T1000 (cell line): ENCODE measurements at places on chromosomes 12 and 14.
A peak's percentile ranks its signal among the peaks of the same experiment; 100 is the strongest.

- DNase-seq = no peak
These were observed 19.8 kb upstream of the PZP start for GRCh38 chr12:9227950-9228349.

DNA sequence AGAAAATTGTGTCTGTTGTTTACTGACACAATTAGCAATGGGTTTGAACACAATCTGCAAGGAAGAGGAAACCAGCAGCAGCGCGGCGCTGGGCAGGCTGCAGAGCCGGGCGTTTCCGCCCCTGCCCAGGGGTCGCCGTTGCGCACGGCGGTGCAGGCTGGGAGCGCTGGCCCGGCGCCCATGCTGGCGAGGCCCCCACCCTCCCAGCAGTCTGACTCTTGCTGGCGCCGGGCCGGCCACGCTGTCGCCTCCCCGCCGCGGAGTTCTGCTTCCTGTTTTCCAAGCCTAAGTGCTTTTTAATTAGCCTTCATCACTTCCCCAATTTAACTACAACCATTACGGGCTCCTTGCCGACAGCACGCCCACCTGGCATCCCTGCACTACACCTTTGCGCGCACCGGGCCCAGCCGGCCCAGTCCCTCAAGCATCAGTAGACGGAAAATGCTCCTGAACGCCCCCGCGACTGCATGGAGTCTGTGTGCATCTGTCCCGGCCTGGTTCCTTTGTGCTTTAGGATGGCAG lies 212.1 kb downstream of the GXYLT1 start:
- no peak for DNase-seq

GRCh38 chr12:24778486-24779304 lies 170.2 kb downstream of the BCAT1 start:
- DNase-seq = no peak

DNA sequence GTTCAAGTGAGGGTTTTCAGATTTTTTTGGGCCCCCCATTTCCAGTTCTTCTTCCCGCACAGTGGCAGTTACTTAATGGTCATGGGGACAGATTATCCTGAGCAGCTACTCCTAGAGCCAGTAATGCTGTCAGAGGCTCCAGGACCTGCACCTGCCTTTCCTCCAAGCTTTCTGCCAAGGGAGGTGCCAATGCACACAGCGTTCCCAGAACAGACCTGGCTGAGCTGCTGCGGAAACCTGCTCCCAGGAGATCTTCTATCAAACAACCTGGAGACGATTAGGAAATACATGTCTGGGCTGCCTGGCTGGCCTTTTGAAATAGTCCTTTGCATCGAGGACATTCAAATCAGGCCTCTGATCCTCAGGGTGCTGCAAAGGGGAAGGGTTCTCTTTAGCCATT lies 120.9 kb downstream of the SLC8A3 start:
- DNase-seq = no peak

- DNase-seq = no peak
These were observed 436.4 kb downstream of the ADAMTS20 start for GRCh38 chr12:43115441-43116160.

DNA sequence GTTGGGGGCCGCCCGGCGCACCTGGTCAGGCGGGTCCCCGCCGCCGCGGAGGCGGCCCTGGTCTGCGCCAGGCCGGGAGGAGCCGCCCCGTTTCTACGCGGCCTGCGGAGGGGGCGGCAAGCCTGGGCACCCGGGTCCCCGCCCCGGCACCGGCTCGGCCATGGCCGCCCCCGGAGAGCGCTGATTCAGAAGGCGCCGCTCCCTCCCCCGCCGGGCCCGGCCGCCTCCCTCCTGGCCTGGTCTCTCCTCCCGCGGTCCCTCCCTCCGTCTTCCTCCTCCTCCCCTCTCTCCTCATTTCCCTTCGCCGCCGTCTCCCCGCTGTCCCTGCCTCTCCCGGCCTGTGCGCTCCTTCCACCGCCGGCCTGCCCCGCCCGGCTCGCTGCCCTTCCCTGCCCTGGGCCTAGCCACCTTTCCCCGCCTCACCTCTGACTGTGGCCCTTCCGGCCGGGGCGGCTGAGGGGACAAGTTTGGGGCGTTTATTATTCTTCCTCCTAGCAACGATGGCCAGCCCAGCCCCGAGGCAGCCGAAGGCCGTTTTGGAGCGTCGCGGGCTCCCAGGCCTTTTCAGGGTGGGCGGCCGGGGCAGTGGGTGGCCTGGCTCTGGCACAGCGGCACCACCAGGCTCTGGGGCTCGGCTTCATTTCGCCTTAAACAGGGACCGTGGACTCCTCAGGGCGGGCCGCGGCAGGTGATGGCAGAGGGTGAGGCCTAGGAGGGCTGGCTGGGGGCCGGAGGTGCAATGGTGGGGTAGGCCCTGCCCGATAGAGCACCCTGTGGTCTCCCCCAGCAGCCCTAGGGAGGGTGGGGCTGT lies 768 bp downstream of the CEP170B start:
- DNase-seq = peak; percentile 44

GRCh38 chr12:121611306-121611705 lies 15.0 kb upstream of the ORAI1 start:
- no peak for DNase-seq

GRCh38 chr12:110316861-110317260 lies 35.8 kb downstream of the ATP2A2 start:
- no peak for DNase-seq

- no peak for DNase-seq
These were observed 15.7 kb upstream of the FIGNL2 start for GRCh38 chr12:51863933-51864832.

GRCh38 chr14:98173305-98173704 lies 1098.7 kb downstream of the BCL11B start:
- DNase-seq = no peak

GRCh38 chr12:106139422-106140171 lies 843 bp upstream of the NUAK1 start:
- peak; percentile 80 for DNase-seq
